Mucosa of gallbladder (tissue), 1 donor: ENCODE measurements at places on chromosomes 4 and X. TPM values are rescaled to one million over a fixed set of nuclear protein-coding genes. Genes with fewer than 3 reads are reported as not detected.

- no peak for DNase-seq
These were observed 770 bp upstream of the TIGD2 start for GRCh38 chr4:89110541-89110985.

- no peak for DNase-seq
These were observed 129.1 kb upstream of the LDB2 start for GRCh38 chr4:17027495-17027894.

DNA sequence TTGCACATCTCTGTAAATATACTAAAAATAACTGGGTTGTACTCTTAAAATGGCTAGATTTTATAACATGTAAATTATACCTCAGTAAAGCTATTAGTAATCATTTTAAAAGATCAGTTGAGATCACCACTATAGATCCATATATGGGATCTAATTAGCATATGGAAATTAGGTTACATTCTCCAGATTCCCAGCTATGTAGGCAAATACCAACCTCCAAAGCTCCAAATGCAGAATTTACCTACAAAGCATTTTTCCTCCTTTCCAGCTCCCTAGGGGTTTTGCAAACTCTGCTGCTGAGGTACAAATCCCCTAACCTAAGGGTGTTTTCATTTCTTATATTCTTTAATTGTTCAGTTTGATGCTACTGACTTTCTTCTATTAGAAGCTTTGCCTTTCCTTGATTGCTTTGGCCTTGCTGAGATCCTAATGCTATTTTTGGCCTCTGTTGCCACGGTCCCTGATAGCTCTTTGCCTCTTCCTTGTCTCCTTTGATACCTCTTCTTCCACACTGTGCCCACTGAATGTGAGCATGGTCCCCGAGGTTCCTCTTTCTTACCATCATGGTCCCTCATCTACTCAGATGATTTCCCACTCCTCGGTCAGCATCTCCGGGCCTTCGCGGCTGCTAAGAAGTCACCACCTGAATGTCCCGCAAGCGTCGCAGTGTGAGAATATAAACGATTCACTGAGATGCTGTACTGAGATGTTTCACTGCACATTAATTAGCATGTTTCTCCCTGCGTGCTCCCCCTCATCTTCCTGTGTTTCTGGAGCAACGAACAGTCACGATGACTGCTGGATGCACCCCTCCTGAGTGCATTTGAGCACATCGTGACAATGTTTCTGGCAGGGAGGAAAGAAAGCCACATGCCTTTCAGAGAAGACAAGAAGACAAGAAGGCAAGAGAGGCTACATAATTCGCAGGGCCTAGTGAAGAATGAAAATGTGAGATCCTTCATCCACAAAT lies 23.8 kb downstream of the ENPP6 start:
- DNase-seq, result no peak

- no peak for DNase-seq
These were observed 311.4 kb downstream of the MAPK10 start for GRCh38 chr4:86048426-86048825.

DNA sequence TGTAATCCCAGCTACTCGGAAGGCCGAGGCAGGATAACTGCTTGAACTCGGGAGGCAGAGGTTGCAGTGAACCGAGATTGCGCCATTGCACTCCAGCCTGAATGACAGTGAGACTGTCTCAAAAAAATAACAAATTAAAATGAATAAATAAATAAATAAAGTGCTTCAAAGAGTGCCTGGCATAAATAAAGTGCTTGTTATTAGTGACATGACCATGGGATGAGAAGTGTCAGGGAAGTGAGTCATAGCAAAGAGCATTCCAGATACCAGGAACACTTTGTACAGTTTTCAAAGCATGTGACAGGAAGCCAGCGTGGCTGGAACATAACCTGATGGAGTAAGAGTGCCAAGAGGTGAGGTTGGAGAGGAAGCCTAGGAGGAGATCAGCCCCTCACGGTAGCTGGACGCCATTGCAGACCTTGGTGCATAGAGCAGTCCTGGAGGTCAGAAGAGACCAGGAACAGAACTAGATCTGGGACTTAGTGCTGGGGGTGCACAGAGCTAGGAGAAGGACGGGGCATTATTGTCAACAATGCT lies 6.0 kb upstream of the WDR13 start:
- peak; percentile 38 for DNase-seq

GRCh38 chrX:10781847-10782530 lies 161.6 kb upstream of the MID1 start:
- no peak for DNase-seq

- DNase-seq, result no peak
These were observed 400.2 kb downstream of the MID1IP1 start for GRCh38 chrX:39201305-39201990.

DNA sequence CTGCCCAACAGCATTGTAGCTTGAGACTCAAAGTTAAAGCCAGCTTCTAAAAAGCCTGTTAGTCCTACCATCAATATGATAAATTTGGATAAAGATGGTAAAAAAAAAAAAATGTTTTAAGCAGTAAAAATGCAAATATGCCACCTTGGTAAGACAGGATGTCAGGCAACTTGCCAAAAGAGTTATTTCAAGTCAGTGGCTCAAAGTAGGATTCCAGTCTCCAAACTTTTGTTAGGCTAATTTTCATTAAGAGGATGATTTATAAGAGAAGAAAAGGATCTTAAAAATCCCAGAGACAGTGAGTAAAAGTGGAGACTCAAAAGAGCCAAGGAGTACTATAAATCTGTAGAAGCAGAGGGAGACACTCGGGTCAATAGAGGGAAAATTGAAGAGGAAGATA lies 47.5 kb downstream of the GASK1B start:
- DNase-seq, result no peak

- no peak for DNase-seq
These were observed 77.5 kb upstream of the ELOVL6 start for GRCh38 chr4:110275871-110276270.

DNA sequence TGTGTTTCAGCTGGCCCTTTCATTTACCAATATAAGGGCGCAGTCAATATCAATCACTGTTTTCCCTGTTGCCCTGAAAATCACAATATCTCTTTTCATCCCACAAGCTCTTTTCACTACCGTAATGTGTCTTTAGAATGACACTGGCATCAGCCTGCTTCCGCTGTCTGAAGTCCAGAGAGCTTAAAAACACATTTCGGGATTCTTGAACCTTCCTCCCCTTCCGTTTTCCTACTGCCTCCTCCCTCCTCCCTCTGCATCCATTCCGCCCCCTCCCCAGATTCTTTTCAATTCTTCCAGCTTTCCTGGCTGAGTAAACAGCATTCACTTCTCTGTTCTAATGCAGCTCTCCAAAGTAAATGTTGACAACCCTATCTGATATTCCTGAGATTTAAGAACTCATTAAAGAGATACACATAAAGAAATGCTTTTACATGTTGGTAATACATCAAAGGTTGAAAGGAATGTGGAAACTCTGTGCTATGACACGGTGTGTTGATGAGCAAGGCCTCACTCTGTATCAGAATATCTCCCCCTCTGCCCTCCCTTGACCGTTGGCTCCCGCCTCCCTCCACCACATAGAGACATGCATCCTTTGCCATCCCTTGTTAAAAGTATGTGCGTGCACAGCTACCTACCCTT lies 83.5 kb upstream of the SPRY1 start:
- DNase-seq, result no peak

DNA sequence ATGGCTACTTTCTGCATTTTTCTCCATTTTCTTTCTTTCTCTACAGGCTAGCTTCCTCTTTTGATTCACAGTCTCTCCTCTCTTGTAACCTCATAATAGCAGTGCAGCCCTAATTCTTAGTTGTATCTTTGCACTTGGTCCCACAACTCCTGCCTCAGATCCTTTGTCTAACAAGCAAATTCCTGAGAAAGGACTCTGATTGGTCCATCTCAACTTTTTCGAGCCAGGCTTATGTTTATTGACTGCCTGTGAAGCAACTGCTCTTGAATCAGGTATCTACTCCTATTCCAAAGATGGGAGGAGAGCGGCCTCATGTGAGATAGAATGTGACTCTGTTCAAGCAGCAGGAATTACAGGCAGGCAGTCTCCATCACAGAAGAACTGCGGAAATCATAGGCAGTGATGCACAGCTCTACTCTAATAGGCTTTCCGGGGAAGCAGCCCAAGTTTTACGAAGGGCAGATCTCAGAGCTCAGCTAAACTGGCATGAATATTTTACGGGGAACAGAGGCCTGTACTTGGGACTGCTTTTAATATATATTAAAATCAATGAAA lies 123.5 kb downstream of the GABRB1 start:
- DNase-seq, result no peak

- no peak for DNase-seq
These were observed 22.1 kb downstream of the DOK7 start for GRCh38 chr4:3485011-3485791.

DNA sequence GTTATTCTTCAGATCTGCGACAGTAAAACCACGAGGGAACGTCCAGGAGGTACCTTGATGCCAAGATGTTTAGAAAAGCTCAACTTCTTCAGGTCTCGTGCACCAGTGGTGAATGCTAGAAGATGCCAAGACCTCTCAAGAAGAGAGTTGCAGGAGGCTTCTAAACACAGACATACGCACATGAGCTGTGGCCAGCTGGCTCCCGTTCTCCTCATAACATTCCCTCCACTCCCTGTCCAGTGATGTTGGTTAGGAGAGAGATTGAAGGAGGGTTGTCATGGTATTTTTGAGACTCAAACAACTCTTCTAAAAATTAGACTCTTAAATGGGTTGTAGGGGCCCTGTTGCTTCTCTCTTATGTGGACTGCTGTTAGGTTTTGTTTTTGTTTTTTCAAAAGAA lies 184.3 kb downstream of the QDPR start:
- DNase-seq, result no peak

- no peak for DNase-seq
These were observed 113.8 kb downstream of the ATP10D start for GRCh38 chr4:47598896-47599295.

DNA sequence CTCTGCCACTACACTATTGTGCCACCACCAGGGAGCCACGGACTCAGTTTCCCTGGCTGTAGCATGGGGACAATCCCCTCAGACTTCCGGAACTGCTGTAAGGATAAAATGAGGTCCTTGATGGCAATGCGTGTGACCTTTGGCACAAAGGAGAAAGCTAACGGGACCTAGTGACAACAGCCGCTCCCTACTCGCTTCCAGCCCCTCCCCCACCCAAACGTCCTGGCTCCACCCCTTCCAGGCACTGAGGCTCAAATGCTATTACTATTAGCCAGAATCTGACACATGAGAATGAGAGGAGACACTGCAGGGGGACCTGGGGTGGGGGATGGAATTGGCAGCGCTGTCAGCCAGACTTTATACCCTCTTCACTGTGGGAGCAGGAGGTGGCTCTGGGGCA lies 5.4 kb upstream of the DUSP9 start:
- no peak for DNase-seq

DNA sequence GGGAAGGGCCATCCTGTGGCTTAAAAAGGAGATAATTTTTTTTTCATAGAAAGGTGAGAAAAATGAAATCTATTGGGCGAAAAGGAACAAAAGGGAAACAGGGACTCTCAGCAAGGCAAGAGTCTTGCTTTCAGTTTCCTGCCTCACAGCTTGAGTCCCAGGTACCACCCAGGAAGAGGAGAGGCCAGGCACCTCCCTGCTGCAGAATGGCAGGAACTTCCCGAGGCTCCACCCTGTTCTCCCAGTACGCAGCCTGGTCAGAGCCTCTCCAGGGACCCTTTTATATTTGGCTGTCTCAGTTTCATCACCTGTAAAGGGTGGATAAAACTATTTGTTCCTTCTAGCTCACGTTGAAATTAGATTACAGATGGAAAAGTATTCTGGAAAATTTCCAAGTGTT lies 33.8 kb downstream of the UCHL1 start:
- no peak for DNase-seq

DNA sequence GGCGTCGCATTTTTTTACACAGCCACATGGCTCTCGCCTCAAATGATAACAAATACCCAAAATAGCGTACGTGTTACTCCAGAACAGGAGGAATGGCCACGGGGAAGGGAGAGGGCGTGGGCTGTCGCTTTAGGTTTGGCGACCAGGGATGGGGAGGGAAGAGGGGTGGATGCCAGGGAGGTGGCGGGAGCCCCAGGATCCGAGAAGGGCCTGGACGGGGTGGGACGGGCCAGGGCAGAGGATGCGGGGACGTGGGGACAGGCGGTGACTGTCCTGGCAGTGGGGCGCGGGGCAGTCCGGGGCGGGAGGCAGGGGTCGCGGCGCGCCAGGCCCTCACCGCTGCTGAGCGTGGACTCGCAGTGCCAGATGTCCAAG lies 631 bp downstream of the TMEM47 start:
- DNase-seq, result no peak

GRCh38 chr4:72577211-72577610 lies 8.2 kb upstream of the ADAMTS3 start:
- DNase-seq, result no peak

GRCh38 chrX:437661-438390 lies 51.1 kb upstream of the PPP2R3B start:
- DNase-seq, result no peak

- peak; percentile 68 for DNase-seq
These were observed 38.8 kb upstream of the BEX4 start for GRCh38 chrX:103175944-103176753.

- no peak for DNase-seq
These were observed 25.9 kb upstream of the PRDM5 start for GRCh38 chr4:120948382-120948781.

DNA sequence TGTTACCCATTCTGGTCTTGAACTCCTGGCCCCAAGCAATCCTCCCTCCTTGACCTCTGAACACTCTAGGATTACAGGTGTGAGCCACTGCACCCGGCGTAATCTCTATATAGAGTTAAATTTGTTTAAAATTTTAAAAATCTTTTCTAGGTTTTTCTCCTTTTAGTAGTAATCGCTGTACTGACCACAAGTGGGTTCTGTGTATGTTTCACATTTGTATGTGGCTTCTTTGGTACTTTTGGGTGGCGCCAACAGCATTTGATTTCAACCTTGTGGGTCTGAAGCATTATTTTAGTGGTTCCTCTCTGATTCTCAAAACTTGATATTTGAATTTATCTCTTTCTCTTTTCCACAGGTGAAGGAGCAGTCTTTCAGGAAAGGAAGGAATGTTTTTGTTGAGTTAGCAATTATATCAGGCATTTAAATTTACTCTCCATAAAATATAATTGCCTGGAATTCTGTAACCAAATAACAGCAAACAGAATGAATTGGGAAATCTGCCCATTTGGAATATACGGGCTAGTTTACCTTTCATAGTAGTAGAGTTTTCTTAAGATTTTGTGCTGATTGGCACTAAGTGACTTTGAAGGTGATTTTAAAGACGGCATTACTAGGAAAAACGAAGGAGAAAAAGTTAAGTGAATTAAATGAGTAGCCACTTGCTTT lies 29.5 kb downstream of the ARHGAP10 start:
- DNase-seq, result no peak

DNA sequence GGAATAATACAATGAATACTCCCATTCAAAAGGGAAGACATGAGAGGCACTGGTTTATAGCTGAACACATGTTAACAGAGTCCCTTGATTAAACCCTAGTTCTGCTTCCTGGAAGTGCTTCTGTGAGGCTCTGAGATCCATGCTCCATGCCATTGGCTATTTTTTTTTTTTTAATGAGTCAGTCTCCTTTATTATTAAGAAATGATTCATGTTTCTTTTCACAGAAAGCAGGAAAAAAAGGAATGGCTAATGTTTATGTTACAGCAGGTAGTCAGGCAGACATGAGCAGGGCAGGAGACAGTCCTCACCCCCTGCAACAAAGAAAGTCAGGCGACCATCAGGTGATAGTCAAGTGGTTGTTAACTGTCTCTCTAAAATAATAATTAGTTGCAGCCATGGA lies 598.7 kb downstream of the EPHA5 start:
- no peak for DNase-seq

SFRP2 gene
- total RNA-seq, result 34.0 TPM

NUP62CL gene
- total RNA-seq, result 3.2 TPM

MAGEB17 gene
- total RNA-seq, result not detected

MAGEC3 gene
- not detected for total RNA-seq

ZDHHC9 gene
- 32.9 TPM for total RNA-seq

SPP1 gene
- total RNA-seq, result 3,399 TPM

TBX22 gene
- not detected for total RNA-seq

MAGEA9B gene
- total RNA-seq, result not detected

HSFX2 gene
- total RNA-seq, result 0.83 TPM
